ENCODE measurements at places on chromosomes 11 and 22.
A peak's percentile ranks its signal among the peaks of the same experiment; 100 is the strongest.

DNA sequence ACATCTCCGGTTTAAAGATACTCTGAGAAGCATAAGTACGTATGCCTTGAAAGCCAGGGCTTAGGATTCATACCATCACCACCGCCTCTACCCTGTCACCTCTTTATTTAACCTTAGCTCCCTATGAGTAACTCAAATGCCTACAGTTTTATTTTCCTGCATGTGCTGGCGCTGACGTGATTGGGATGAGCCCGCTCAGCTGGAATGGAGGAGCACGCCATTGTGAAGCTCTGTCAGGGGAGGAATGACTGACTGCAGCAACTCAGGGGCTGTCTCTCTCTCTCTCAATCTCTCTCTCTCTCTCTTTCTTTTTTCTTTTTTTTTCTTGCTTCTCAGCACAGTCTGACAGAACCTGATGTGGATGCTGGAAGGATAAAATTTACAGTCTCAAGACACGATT lies 12.4 kb downstream of the CAVIN3 start:
- DNase-seq: no peak

DNA sequence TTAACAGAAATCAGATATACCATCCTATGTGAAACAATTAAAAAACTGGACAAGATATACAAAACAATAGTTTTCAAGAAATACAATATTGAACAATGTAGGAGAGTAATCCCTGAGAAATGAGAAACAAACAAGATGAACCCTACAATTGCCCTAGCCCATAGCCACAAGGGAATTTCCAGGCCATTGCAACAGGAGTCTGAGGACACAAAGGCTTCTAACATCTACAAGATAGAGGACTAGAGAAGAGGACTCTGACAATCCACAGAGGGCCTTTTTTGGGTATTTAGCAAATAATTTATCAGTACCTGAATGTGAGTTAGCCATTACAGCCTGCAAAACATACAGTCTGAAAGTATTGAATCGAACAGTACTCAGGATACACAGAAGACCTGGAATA lies 251.7 kb downstream of the GRM5 start:
- DNase-seq: no peak

DNA sequence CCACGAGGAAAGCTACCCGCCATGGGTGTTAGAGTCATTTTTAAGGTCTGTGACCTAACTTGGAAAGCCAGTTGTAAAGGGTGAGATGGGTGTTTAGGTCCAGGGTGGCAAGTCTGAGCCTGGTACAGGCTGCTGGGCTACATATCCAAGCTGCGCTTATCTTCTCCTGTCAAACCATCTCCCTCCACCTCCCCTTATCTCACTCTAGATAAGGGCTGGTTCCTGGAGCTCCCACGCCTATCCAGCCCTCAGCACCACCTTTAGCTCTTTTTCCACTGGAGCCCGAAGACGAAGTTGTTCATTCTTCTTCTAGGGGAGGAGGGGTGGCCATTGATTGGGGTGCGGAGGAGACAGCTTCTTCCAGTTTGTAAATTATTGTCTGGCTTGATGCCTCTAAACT lies 48.5 kb downstream of the MICAL2 start:
- no peak for DNase-seq

DNA sequence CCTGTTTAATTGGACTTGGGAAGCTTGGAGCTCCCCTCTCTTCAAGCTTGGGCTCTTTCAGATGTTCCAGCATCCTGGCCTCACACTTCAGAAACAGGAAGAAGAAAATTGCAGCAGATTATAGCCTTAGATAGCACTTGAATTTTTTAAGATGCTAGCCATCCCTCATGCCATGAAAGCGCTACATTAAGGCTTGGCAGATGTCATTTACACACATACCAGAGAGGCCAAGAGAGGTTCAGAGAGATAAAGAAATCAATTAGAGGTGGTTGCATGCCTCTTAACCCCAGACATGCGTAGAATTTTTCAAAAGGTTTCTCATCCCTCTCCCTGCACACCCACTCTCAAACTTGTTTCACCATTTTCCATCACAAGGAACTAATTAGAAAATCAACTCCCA lies 31.9 kb upstream of the DBX1 start:
- no peak for DNase-seq

- no peak for DNase-seq
Measured at GRCh38 chr11:132088551-132088950, 718.1 kb downstream of the NTM start.

GRCh38 chr22:32829451-32829851 lies 27.9 kb downstream of the TIMP3 start:
- no peak for DNase-seq

DNA sequence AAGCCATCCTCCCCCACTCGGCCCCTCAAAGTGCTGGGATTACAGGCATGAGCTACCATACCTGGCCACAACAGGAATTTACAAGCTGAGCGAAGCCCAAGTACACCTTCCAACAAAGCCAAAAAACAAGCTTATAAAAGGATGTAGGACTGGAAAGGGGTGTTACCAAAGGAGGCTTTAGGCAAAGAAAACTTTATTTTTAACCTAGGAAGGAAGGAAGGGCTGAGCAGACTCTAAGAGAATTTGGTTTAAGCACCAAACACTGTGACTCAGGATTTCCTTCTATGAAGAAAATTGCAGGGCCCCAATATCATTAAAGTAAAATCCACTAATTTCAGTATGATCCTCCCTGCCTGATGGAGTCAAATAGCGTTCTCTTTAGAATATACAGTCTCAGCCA lies 12.1 kb downstream of the DENND5A start:
- no peak for DNase-seq

DNA sequence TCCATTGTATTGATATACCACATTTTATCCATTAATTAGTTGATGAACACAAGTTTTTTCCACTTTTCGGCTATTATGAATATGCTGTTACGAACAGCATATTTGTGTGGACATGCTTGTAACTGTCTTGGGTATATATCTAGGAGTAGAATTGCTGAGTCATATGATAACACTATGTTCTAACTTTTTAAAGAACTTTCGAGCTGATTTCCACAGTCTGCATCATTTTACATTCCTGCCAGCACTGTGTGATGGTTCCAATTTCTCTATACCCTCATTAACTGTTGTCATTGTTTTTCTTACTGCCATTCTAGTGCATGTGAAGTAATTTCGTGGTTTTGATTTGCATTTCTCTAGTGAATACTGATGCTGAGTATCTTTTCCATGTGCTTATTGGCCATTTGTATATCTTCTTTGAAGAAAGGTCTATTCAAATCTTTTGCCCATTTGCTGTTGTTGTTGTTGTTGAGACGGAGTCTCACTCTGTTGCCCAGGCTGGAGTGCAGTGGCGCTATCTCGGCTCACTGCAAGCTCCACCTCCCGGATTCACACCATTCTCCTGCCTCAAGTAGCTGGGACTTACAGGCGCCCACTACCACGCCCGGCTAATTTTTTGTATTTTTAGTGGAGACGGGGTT lies 7.4 kb upstream of the RCE1 start:
- peak; percentile 25 for DNase-seq

- DNase-seq: no peak
Measured at GRCh38 chr11:27421819-27422494, 50.6 kb downstream of the LGR4 start.

DNA sequence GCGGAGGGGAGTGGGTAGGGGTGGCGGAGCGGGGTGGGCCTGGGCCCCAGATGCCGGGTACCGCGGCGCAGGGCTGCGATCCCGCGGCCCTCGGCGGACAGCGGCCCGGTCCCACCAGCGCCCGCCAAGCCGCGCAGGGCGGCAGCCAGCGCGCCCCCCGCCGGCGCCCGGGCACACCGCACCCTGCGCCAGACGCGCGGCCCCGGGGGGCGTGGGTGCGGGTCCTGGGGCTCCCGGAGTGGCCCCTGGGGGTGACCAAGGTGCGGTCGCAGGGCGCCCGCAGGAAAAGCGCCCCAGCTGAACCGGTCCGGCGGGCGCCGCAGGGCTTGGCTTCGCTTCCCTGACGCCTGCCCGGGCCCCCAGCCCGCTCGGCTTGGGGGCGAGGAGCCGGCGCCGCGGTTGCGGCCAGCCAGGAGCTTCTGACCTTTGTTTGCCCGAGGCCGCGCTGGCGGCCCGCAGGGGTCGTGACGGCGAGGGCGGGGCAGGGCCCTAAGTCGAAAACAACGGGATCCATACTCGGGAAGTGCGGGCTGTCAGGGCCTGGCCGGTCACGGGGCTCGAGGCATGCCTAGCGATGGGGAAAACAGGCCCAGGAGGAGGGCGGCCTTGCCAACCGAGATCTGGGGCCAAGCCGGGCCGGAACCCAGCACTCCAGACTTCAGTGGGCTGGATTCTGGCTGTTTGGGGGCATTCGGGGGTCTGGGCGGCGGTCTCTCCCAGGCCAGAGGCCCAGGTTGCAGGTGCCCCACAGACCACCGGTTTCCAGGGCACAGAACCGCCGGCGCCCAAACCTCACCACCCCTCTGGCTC lies 581 bp upstream of the AP5B1 start:
- DNase-seq: no peak

GRCh38 chr11:45318516-45318915 lies 32.4 kb upstream of the SYT13 start:
- DNase-seq: no peak

- DNase-seq: no peak
Measured at GRCh38 chr11:100397401-100397800, 289.7 kb upstream of the ARHGAP42 start.

GRCh38 chr11:62721994-62722393 lies 5.3 kb downstream of the HNRNPUL2 start:
- no peak for DNase-seq

DNA sequence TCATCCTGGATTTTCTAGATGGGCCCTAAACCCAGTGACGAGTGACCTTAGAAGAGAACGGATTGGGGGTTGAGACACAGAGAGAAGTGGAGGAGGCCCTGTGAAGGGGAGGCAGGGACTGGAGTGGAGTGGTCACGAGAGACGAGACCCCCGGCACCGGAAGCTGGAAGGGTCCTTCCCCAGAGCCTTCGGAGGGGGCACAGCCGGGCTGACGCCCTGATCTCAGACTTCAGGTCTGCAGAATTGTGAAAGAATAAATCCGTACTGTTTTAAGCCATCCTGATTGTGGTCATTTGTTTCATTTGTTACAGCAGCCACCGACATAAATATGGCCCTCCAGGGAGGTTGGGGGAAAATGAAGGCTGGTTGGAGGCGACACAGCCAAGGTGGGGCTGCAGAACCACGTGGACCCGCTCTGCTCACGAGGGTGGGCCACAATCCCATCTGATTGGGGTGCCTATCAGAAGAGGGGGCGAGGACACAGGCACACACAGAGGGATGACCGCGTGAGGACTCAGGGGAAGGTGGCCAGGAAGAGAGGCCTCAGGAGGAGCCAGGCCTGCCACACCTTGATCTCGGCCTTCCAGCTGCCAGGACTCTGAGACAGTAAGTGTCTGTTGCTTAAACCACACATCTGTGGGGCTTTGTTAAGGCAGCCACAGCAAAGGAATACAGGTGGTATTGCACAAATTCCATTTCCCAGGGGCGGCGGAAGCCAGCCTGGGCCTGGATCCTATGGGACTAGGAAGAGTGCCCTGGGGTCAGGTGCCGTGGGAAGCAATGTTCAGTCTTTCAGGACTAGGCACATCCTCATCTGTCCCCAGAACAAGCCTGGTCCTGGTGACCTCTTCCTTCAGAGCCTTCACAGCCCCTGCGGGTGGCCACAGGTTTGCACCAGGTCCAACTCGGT lies 73.3 kb upstream of the SHANK2 start:
- DNase-seq: no peak

- DNase-seq: peak; percentile 62
Measured at GRCh38 chr11:9787981-9788521, 124.2 kb downstream of the SWAP70 start.

DNA sequence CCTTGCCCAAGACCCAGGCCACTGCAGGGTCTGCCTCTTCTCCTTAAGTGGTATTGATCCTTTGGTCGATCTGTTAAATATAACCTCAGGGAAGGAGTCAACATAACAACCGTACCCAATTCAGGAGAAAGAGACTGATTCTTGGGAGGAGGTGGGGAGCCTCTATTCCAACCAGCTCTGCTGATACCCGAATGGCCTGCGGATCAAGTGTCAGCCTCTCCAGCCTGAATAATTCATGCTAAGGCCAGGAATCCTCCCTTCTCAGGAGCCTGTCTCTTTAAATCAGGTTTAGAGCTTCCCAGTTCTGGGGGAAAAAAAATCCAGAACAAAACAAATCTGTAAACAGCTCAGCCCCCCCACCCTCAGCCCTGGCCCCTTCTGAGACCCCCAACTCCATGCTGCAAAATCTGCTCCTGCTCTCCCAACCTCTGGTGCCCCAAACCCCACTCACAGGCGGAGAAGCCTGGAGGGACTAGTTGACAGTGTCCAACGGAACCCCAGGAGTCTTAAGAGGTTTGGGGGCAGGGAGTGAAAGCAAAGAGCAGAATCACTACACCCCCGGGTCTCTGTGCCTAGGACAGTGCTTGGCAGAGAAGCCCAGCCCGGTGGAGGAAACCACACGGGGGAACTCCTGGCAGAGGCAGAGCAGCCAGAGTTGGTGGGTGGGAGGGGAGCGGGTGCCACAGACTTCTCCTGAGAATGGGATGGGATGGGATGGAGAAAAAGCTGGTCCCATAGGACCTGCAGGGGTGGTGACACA lies 863 bp upstream of the TPBGL start:
- DNase-seq: no peak

GRCh38 chr11:119107538-119108145 lies 498 bp downstream of the C2CD2L start:
- no peak for DNase-seq

DNA sequence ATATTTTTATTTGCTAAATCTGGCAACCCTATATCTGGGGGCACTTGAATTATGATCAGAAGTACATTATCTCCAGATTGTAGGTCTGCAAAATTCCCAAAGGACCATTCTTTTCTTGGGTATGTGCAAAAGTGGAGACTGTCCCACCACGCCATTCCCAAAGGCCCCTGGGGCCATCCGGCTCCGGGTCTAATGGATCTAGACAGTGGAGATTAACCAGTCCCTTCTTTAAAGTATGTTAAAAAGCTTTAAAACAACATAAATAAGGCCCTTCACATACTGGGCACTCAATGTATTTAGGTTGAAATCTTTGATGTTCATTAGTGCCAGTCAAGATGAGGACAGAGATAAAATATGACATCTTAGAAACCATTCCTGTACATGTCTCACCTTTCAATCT lies 124.1 kb downstream of the MAML2 start:
- DNase-seq: no peak

GRCh38 chr11:16028419-16028818 lies 327.9 kb downstream of the SOX6 start:
- no peak for DNase-seq

DNA sequence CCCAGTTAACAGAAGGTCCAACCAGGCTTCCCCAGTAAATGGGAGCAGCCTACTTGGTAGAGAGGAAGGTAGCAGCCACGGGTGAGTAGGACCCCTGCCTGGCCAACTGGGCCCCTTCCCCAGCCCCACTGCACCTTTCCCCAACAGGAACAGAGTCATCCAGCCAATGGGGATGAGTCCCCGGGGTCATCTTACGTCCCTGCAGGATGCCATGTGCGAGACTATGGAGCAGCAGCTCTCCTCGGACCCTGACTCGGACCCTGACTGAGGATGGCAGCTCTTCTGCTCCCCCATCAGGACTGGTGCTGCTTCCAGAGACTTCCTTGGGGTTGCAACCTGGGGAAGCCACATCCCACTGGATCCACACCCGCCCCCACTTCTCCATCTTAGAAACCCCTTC lies 6.6 kb downstream of the RIC8A start:
- no peak for DNase-seq

- peak; percentile 78 for DNase-seq
Measured at GRCh38 chr11:45655347-45655756, 10.1 kb downstream of the CHST1 start.

- no peak for DNase-seq
Measured at GRCh38 chr11:2265854-2266585, 4.4 kb downstream of the ASCL2 start.

Data from H4 (cell line).